ENCODE measurements at places on chromosomes 4 and X.

GRCh38 chr4:560731-561291 is 15.3 kb downstream of the TMEM271 start:
- DNase-seq = no peak

DNA sequence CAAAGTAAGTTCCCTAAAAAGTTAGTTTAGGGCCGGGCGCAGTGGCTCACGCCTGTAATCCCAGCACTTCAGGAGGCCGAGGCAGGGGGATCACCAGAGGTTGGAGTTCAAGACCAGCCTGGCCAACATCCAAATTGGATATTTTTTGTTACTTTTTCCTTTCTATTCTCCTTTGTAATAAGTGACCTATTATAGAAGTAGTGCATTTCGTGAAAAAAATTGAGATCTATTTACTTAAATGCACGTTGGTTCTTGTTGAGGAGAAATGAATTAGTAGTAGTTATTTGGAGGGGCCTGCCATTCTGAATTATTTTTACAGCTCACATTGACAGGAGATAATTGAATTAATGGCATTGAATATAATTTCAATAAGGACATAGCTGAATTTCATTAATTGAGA is 22.3 kb upstream of the NDUFC1 start:
- no peak for DNase-seq

- peak; percentile 72 for DNase-seq
These were observed 5.5 kb upstream of the WFS1 start for GRCh38 chr4:6264225-6264540.

DNA sequence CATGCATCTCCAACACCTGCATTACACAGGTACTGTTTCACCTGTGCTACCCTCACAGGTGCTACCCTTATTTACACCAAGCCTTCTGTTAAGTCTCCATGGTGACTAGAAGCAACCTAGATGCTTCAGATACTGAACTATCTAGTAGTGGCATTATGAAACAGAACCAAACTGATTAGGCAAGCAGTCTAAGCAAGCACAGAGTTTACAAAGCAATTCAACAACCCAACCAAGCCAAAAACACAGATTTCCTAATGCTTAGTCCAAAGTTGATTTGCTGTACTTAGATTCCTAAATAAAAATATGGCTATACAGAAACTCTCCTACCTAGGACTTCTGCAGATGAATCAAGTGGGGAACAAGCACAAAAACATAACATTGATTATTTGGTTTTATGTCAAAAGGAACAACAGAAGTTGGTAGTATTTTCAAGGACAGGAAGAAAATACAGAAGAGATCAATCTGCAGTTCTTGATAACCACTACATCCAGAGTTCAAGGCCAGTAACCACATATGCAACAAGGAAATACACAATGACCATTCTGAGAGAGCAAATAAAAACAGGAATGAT is 3.2 kb downstream of the TAPT1 start:
- DNase-seq = no peak

GRCh38 chr4:38667085-38667893 is 3.3 kb downstream of the KLF3 start:
- peak; percentile 53 for DNase-seq

GRCh38 chrX:13607331-13607995 is 38.1 kb downstream of the EGFL6 start:
- DNase-seq = no peak

- no peak for DNase-seq
These were observed 22.5 kb upstream of the MSANTD1 start for GRCh38 chr4:3226467-3226866.

GRCh38 chr4:169485086-169485485 is 127.3 kb downstream of the NEK1 start:
- no peak for DNase-seq

DNA sequence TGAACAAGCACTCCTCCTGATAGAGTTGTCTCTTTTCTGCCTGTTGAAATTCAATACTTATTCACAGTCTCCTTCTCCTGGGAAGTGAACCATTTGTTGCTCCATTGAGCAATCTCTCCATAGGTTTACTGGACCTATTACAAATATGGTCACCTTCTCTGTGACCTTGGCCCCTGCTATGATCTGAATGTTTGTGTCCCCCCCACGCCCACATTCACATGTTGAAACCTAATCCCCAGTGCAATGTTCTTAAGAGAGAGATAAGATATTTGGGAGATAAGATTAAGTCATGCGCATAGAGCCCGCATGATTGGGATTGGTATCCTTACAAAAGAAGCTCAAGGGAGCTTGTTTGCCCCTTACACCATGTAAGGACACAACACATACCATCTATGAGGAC is 54.1 kb upstream of the GABRE start:
- DNase-seq = no peak

- DNase-seq = no peak
These were observed 20.8 kb upstream of the ZCCHC12 start for GRCh38 chrX:118802857-118803256.

- DNase-seq = no peak
These were observed 83.1 kb upstream of the GYPA start for GRCh38 chr4:144223661-144224060.

- no peak for DNase-seq
These were observed 629.1 kb upstream of the ATOH1 start for GRCh38 chr4:93199492-93199891.

All from activated CD8-positive, alpha-beta memory T cell treated with anti-CD3 and anti-CD28 coated beads, Interleukin-2, amount 10 ng/mL, durations not matched to agents 7 days and 5 days (primary cell).